ENCODE measurements at places on chromosomes 2 and 18.

GRCh38 chr2:70888366-70888922, 47.3 kb upstream of the ATP6V1B1 start:
- H3K36me3 ChIP-seq, result no peaks in the 10 kb centered on the region
- peaks cover 8% of the 10 kb centered on the region for H3K4me1 ChIP-seq
- H3K4me3 ChIP-seq, result no peak overlapping the region
- H3K27me3 ChIP-seq, result peaks cover 83% of the 10 kb centered on the region

DNA sequence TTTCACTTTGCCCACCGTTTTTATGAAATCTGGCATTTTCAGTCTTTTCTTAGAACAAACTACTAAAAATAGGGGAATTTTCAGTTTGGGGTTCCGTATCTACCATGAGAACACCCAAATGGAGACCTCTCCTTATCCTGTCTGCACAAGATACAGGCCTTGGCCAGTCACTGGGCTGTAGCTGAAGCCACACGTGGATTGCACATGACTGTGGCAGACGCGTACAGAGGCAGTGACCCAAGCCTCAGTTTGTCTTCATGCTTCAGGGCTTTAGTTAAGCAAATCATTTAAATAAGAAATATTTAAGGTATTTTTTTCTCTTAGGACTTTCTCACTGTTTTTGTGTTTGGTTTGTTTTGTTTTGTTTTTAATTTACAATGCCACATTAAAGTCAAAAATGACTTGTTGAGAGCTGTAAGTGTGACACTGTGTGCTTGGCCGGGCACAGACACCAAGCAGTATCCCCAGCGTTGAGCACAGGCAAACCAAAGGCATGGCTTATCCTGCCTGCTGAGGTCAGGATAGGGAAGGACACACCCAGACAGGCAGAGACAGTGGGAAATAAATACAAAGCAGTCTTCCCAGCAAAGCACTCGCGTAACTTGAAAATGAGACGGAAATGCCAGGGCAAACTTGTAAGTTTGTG, 53.3 kb downstream of the TRAPPC12 start:
- peaks cover 8% of the 10 kb centered on the region for H3K36me3 ChIP-seq
- DNase-seq, result no peak
- no peak overlapping the region for H3K4me3 ChIP-seq
- H3K27ac ChIP-seq, result no peak overlapping the region
- H3K4me1 ChIP-seq, result no peaks in the 10 kb centered on the region
- H3K27me3 ChIP-seq, result no peaks in the 10 kb centered on the region

DNA sequence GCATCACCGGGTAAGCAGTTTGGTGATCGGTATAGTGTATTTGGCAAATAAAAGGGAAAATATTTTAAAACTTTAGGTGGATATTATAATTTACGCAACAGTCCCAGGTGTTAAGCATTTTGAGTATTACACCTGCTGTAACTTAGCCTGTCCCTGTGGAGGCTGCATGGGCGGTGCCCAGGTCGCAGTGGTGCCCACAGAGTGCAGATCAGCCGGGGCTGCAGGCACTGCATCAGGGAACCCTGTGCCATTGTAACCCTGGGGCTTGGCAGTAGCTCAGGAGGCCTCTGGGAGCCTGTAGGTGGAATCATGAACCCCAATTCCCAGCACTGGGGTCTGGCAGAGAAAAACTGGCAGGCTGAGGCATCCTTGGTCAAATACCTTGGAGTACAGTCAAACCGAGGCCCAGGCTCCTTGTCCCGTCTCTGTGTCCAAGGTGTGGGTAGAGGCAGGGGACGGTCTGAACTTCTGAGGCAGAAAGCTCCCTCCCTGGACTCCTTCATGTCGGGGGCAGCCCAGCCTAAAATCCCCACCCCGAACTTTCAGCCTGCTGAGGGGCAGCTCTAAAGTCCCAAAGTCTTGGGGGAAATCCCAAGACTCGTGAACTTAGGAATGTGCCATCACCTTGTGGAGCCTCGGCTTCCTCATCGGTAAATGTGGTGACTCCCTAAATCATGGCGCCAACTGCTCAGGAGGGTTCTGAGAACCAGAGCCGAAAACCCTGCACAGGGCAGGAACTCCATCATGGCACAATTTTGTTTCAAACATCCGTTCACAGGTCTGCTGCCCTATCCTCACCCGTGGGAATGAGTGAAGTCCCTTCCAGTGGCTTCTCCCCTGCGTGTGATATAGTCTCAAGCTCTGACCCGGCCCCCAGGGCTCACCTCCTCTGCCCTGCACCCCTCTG, 85.7 kb downstream of the INHBB start:
- DNase-seq, result no peak
- H3K4me3 ChIP-seq, result no peak overlapping the region
- no peaks in the 10 kb centered on the region for H3K4me1 ChIP-seq

DNA sequence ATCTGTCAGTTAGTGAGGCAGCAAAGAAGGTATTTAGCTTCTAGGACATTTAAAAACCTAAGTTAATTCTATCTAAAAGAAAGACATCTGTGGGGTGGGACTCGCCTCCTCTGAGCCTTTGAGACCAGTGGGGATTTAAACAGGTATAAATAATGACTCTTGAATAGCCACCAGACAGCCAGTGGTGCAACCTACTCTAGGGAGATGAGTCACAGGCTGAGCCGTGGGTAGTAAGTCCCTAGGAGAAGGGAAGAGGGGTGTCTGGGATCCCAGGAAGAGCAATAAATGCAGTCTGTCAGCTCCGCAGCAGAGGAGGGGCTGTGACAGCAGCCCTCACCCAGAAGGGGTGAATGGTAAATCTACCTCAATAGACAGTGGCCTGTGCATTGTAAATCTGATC, 43.1 kb upstream of the GALNT3 start:
- no peak overlapping the region for H3K27ac ChIP-seq
- H3K4me3 ChIP-seq, result no peak overlapping the region
- H3K4me1 ChIP-seq, result no peaks in the 10 kb centered on the region
- no peaks in the 10 kb centered on the region for H3K27me3 ChIP-seq

DNA sequence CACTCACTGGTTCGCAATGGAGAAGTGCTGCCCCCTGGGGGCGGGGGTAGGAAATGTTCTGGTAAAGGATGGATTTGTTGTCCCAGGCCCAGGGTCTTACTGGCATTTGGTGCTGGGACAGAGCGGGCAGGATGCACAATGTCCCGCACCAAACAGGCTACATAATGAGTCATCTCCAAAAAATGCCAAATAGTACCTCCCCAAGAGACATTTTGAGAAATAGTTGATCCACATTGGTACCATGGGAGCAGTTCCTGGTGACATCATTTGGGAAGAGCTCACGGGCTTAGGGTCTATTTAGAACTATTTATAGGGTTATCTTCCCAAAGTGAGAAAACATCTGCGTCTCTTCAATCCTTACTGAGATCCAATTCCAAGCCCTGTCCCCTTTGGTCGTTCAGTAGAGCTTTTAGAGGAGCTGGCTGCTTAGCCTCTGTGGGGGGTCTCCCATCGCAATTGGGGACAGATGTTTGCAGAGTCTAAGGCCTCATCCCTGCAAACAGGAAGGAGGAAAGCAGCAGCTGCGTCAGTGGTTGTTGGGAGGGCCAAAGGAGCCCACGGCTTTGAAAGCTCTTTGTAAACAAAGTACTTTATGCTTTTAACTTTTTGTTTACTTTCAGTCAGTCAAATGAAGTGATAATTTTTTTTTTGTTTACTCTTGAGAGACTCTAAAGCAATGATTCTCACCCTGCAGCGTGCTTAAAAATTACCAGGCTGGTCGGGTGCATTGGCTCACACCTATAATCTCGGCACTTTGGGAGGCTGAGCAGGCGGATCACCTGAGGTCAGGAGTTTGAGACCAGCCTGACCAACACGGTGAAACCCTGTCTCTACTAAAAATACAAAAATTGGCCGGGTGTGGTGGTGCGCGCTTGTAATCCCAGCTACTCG, 49.3 kb downstream of the GREB1 start:
- H3K27ac ChIP-seq, result no peak overlapping the region
- H3K27me3 ChIP-seq, result no peaks in the 10 kb centered on the region
- no peaks in the 10 kb centered on the region for H3K4me1 ChIP-seq
- no peak overlapping the region for H3K4me3 ChIP-seq
- DNase-seq, result peak; percentile 46

All from endothelial cell of umbilical vein (primary cell).